ENCODE measurements at places on chromosomes 7 and 10.

DNA sequence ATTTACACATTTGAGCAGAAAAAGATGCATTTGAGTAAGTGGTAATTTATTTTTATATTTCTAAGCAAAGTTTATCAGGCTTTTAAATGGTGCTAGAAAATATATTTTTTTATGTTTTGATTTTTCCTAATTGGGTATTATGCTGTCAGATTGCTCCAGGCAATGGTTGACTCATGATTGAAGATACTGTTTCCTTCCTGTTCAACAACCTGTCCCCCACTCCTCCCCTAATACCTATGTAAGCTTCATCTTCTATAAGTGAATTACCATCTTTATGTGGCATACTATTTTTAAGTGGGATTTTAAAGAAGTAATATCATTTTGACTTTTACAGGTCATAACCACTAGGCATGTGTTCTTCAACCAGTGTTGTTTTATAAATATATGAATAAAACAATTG is 21.4 kb downstream of the TSPAN13 start:
- DNase-seq = no peak

DNA sequence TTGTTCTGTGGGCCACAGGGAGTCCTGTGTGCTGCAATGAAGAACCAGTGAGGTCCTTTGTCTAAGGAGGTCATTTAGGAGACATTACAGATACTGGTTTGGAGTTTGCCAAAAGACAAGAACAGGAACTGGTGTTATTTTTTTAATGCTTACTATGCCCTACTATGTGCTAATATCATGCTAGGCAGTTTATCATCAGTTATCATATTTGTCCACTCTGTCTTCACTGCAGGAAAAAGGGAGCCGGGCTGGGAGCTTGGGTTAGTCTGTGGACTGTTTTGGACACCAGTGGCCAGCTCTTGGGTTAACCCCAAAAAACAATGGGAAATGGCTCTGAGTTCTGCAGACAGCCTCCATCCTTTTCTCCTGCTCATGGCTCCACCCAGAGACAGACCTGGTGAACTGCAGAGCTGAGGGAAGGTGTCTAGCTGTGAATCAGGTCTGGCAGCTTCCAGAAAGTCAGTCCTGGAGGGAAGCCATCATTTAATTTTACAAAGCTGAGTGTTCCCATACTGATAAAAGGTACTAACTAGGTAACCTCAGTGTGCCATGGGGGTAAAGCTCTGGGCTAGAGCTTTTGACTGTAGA is 101.2 kb upstream of the ZNF746 start:
- peak; percentile 56 for DNase-seq

DNA sequence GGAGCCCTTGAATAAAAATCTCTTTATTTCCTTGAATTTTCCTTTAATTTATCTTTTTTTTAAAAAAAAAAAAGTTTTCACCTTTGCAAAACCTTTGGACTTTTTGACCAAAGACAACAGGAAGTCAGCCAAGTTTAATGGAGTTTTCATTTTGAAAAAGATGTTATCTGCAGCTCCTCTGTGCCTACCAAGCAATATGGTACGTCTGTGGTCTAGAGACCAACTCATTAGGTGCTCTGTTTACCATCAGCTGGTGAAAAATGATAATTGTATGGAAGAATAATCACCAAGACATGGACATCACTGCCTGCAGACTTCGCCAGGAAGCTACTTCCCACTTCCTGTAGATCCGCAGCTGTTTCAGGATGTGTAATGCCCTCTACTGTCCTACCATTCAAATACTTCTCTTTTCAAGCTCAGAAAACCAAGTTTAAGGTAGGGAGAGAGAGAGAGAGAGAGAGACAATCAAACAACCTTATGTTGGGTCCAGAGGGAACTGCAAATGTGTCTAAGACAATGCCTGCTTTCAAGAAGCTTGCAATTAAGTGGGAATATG is 18.7 kb downstream of the PLXNA4 start:
- DNase-seq = no peak

DNA sequence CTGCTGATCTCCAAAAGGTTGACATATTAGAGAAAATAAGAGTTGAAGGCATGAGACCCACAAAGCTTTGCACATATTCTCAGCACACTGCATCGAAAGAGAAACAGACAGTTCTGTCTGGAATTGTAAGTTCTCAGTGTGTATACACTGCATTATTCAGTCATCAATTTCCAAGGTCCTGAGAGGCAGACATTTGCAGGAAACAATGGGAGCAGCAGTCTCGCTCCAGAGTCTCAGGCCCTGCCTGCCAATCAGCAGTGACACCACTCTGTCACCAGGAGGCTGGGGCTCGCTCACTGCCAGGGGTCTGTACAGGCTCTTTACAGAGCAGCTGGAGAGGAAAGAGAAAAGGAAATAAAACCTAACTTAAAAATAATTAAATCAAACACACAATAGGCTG is 36.3 kb downstream of the JAZF1 start:
- no peak for DNase-seq

- peak; percentile 53 for DNase-seq
Observed at GRCh38 chr10:67779465-67780203, 58.4 kb downstream of the DNAJC12 start.

GRCh38 chr10:77889277-77889903 is 37.2 kb downstream of the DLG5 start:
- DNase-seq = no peak

DNA sequence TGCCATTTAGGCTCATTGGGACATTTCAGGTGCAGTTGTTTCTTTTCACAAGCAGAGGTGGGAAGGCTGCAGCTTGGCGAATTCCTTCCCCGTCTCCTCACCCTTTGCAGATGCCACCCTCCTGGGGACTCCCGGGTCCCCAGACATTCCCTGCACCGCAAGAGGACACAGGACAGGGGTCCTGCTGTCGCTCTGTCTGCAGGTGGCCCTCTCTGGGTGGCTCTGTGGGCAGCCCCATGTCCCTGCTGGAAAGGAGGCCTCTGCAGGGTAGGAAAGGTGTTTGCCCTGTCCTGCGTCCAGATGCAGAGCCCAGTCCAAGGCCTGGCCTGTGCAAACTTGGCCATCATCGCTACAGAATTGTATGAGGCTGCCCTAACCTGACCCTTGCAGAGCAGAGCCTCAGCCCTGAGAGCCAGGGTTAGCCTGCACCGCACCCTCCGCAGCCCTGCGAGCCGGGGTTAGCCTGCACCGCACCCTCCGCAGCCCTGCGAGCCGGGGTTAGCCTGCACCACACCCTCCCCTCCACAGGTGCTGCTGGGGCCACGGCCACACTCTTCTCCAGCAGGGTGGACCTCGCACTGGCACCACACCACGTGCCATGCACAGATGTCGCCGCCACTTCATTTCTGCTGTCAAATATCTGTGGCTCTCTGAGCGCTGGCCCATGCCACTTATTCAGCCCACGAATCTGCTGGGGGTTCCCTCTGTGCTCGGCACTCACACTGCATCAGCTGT is 61.0 kb downstream of the CFAP46 start:
- DNase-seq = no peak

DNA sequence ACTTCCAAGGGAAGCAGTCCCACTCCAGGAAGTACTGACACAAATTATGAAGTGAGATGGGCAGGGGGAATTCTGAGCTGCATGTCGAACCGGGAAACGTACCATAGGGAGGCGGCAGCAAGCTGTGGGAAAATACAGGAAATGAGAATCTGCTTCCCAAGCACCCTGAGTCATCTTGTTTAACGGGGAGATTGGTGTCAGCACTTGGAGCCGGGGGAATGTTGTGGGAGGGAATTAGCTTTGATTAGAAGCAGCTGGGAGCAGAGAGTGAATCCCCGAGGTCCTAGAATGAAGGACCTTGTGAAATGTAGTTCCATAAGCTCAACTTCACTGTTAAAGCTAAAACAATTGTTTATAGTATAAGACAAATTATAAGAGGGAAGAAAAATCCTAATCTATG is 141.4 kb upstream of the PRKCQ start:
- peak; percentile 86 for DNase-seq

DNA sequence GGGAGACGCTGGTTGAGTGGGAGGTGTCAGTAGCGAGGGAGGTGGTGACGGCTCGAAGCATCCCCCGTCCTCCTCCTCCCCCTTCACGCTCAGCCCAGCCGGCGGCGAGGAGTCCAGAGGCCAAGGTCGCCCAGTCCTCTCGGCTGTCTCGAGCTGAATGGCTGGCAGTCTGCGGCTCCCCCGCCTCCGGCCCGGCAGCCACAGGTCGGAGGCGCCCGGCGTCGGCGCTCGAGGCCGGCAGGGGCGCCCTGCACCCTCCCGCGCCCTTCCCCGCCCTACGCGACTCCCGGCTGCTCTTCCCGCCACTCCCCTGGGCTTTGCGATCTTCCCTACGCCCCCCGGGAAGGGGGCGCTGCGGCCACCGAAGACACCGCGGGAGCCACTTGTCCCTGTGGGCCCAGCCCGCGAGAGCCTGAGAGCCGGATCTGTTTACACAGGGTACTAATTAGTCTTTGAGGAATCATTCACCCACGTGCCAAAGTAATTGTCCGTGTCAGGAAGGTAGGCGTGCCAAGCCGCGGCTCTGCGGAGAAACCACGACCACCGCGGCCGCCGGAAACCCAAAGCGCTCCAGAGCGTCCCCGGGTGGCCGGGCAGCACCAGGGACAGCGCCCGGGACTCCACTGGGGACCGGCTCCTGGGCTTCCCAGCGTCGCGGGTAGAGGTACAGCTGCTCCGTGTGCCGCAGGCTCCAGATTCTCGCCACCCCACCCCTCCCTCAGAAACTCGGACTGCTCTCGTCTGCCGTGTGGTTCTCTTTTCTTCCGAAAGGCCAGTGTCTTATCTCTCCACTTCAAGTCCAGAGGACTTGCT is at the start of gene NXPH1:
Gene NXPH1 (plus strand): TSS at position 133 of the 813 bp plus-strand sequence.
- DNase-seq = peak; percentile 39

DNA sequence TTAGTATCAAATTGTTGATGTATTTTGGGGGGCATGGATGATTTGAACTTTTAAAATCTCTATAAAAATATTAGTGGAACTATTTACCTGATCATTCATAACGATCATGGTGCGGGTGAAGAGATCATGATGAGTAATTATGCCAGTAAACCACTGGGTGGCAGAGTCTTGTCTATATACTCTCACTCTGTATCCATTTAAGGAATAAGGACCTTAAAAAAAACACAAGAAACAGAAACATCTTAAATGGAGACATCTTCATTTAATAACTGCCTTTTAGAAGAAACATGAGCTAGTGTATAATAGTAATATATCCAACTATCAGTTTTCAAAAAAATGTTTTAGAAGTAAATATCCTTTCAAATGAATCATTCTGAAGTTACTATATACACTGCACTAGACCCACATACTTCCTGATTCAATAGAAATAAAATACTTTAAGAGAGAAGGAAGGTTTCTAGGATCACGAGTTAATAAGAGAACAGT is 84.0 kb downstream of the NRBF2 start:
- DNase-seq = peak; percentile 6

GRCh38 chr7:24812305-24812945 is 55.2 kb upstream of the GSDME start:
- DNase-seq = peak; percentile 68

DNA sequence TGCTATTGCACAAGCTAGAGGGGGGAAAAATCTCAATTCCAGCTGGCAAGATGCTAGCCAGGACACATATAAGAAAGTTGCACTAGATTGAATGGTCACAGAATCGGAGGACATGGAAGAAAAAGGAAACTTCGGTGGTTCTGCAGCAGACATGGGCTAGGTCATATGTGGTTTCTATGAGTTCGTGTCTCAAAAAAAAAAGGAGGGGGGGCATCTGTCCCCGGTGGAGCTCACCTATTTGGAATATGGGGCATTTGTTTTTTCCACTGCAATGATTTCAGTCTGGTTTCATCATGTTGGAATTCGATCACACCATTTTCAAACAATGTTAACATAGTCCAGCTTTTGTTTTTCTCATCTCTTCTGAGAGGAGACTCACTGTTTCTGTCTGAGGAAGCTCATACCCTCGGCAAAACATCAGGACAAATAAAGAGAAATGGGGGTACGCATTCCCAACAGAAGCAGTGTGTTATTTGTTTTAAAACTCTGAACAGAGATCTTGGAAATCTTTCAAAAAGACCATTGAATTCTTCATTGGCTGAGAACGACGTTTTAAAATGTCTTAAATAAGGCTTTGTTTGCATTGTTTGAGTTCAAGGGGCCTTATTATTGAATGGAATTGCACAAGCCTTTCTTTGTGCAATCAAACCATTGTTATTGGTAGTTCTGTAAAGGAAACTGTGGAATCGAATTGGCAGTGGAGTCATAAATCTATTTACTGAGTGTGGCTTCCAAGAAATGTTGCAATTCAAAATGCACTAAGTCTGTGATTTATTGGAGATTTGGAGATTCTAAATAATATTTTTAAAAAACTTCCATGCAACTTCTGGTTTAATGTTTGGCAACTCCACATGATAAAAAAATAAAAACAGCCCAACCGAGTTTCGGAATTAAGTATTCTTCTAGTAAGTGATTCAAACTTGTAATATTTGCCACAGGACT is 173.2 kb downstream of the RTKN2 start:
- DNase-seq = no peak

DNA sequence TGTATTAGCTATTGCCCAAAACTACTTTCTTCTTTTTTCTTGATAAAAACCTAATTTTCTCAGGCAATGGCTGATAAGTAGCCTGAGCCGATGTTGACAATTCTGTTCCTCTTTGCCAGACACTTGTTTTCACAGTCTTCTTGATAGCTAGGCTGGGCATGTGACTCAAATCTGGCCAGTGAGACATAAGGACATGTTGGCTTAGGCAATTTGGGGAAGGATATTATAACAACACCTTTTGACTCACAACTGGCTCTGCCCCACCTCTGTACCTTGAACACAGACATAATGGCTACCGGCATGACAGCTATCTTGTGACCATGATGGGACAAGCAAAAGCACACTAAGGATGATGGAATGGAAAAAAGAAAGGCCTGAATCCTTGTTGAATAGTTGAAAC is 72.9 kb upstream of the GPR22 start:
- DNase-seq = no peak

- DNase-seq = no peak
Observed at GRCh38 chr7:82821037-82821436, 341.6 kb downstream of the PCLO start.

DNA sequence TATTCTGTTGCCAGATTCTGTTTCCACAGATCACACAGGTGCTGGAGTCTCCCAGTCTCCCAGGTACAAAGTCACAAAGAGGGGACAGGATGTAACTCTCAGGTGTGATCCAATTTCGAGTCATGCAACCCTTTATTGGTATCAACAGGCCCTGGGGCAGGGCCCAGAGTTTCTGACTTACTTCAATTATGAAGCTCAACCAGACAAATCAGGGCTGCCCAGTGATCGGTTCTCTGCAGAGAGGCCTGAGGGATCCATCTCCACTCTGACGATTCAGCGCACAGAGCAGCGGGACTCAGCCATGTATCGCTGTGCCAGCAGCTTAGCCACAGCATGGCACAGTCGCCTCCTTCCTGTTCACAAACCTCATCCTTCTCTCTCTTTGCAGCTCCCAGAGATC is 237.5 kb upstream of the PRSS1 start:
- no peak for DNase-seq
